ENCODE measurements at places on chromosomes 16 and 17.

GRCh38 chr17:41813152-41813680 is 412 bp downstream of the FKBP10 start:
- DNase-seq = no peak

GRCh38 chr17:68127914-68128313 is 92.4 kb downstream of the KPNA2 start:
- DNase-seq = no peak

DNA sequence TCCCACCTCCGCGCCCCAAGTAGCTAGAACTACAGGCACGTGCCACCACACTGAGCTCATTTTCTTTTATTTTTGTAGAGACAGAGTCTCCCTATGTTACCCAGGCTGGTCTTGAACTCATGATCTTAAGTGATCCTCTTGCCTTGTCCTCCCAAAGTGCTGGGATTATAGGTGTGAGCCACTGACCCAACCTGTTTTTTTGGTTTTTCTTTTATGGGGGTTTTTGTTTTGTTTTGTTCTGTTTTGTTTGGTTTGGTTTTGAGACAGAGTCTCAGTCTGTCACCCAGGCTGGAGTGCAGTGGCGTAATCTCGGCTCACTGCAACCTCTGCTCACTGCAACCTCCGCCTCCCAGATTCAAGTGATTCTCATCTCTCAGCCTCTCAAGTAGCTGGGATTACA is 16.4 kb downstream of the GID4 start:
- no peak for DNase-seq

- no peak for DNase-seq
Observed at GRCh38 chr16:83793179-83793578, 14.6 kb upstream of the HSBP1 start.

DNA sequence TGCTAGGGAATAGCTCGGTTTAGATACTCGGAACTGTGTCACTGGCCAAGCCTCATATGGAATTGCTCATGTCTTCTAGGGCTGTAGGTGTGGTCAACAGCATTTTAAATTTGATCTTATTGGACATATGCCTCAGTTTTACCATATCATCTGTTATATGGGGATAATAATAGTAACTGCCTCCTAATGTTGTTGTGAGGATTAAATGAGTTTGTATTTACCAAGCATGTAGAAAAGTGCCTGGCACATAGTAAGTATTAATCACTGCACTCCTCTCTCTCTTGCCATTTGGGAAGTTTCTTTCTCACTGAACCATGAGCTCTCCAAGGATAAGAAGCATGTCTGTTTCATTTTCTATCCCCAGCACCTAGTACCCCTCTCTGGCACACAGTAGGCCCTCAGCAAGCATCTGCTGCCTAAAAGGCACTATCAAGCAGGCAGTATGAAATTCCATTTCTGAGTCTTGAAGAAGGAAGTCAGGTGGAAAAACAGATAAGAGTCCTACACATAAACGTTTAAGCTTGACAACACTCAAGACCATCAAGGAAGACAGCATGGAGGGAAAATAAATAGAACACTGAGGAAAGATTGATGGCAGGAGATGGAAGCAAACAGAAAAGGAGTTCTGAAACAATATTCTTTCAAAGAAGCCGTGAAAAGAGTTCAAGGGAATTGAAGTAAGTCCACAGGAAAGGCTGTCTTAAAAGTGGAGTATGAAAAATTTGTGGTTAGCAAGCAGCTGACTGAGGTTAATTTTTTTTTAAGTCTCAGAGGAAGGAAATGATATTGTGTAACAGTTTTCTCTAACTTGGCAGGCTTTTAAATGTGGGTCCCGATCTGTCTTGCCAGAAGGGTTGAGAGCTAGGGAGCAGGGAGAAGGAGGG is 2.2 kb upstream of the ATP6V0A1 start:
- no peak for DNase-seq

GRCh38 chr17:20156196-20157000 is 147.2 kb downstream of the SPECC1 start:
- DNase-seq = peak; percentile 40

- no peak for DNase-seq
Observed at GRCh38 chr17:42113293-42114069, 967 bp upstream of the DHX58 start.

DNA sequence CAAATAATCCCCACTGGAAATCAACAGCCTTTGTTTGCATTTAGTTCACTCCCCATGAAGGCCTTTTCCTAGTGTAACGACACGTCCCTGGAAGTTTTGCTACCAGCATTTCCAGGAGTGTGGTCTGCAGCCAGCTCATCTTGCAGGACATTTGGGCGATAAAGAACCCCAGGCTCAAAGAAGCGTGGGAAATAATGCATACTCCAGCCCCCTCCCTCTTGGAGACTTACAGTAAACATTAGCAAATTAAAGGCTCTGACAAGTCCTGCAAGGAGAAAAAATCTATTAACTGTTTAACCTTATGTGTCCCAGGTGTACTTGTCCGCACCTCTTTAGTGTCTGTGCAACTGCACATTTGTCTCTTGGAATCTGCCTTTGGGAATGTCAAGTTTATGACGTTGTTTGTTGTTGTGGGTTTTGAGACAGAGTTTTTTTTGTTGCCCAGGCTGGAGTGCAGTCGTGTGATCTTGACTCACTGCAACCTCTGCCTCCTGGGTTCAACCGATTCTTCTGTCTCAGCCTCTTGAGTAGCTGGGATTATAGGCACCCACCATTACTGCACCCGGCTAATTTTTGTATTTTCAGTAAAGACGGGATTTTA is 131.1 kb downstream of the ABCC1 start:
- DNase-seq = no peak
